Activated naive CD4-positive, alpha-beta T cell treated with anti-CD3 and anti-CD28 coated beads, Interleukin-2, amount 50 U/mL, for 72 hours (primary cell): ENCODE measurements at places on chromosomes 3 and 15. TPM values are rescaled to one million over a fixed set of nuclear protein-coding genes. Genes with fewer than 3 reads are reported as not detected.

The RTP4 gene
- total RNA-seq = 3.6 TPM

The SPATA12 gene
- not detected for total RNA-seq

The UROC1 gene
- not detected for total RNA-seq

The STARD9 gene
- 6.5 TPM for total RNA-seq

The GOLGA8J gene
- 0.41 TPM for total RNA-seq

The ONECUT1 gene
- total RNA-seq = not detected

The AMIGO3 gene
- total RNA-seq = not detected

The TNFSF10 gene
- total RNA-seq = 99.9 TPM

- DNase-seq = no peak
Observed at GRCh38 chr3:50660386-50660785, 14.3 kb upstream of the DOCK3 start.

GRCh38 chr15:101332061-101332467 is 37.0 kb upstream of the SNRPA1 start:
- peak; percentile 54 for DNase-seq

DNA sequence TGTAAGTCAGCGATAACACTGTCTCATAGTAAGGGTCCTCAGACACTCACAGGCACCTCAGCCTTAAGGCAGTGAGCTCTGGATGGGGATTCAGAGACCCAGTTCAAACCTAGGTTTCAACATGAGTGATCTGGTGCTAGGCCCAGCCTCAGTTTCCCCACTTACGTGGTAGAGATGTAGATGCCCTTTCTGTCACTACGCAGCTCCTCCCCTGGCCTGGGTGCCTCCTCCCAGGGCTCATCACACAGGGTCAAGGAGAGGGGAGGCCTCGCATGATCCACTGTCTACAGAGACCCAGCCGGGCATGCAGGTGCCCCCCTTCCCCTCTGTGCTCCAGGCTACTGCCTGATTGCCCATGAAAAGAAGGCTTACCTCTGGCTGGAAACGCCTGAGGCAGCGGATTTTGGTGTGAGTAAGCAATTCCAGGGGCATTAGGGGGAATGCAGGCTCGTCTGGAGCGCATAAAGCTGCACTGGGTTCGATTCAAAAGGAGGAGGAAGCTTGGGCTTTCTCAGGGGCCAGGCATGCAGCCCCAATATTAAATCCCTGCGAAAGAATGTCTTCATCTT is 69.8 kb upstream of the ANKRD34C start:
- DNase-seq = no peak

- DNase-seq = no peak
Observed at GRCh38 chr3:39937874-39938273, 128.5 kb downstream of the MYRIP start.

- DNase-seq = no peak
Observed at GRCh38 chr15:92050220-92050898, 196.9 kb downstream of the SLCO3A1 start.

DNA sequence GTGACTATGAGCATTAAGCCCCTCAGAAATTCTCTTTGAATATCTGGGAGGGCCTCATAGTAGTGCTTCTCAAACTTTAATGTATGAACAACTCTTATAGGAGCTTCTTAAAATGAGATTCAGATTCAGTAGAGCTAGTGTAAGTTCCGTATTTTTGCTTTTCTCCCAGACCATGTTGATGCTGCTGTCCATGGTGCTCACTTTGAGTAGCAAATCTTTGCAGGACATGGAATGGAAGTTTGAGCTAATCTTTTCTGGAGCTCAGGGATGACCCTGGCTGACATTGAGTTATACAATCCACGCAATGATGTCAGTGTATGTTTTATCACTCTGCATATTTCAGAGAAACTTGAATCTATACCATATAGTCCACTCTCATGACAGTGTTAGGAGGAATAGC is 134.2 kb downstream of the OTOL1 start:
- no peak for DNase-seq

DNA sequence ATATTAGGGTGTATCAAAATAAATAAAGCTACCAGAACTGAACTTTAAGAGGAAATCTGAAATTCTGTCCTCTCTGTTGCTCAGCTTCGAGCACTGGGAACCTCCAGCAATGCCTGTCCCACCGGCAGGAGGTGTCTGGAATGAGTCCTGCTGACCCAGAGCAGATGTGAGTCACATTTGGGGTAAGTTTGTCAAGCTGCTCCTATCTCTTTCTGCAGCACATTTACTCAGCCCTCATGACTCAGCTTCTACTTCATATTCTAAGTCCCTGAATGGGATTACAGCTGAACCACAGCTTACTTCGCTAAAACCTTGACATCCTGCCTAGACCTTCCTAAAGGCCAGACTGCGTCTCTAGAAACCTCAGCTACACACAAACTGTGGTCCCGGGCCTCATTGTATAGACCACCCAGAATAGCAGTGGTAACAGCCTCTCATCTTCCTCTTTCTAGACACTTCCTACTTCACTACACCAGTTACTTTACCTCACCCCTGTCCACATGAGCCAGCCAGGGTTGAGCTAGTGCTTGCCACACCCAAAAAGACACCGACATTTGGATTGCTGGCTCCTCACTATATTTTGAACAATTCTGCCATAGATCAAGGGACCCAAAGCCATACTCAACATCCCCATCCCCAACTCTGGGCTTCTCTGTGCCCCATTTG is 109.6 kb upstream of the TMCO5A start:
- DNase-seq = no peak

GRCh38 chr3:58537412-58538301 is 667 bp upstream of the ACOX2 start:
- DNase-seq = no peak

- no peak for DNase-seq
Observed at GRCh38 chr15:60576515-60576914, 97.6 kb upstream of the ICE2 start.

GRCh38 chr3:53239800-53240199 is 16.0 kb downstream of the TKT start:
- DNase-seq = no peak

DNA sequence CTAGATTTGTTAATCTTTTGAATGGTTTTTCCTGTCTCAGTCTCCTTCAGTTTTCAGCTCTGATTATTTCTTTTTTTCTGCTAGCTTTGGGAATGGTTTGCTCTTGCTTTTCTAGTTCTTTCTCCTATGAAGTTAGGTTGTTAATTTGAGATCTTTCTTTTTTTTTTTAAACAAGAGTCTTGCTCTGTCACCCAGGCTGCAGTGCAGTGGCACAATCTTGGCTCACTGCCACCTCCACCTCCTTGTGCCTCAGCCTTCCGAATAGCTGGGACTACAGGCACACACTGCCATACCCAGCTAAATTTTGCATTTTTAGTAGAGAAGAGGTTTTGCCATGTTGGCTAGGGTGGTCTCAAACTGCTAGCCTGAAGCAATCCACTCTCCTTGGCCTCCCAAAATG is 56.7 kb downstream of the UQCC5 start:
- DNase-seq = no peak

GRCh38 chr3:171142985-171143384 is 116.5 kb upstream of the SLC2A2 start:
- DNase-seq = no peak

GRCh38 chr15:48963524-48964113 is at the start of gene SHC4:
TSS of gene SHC4 (minus strand) at chr15:48963919. CDS start at chr15:48963015, 904 bp downstream.
- DNase-seq = no peak

DNA sequence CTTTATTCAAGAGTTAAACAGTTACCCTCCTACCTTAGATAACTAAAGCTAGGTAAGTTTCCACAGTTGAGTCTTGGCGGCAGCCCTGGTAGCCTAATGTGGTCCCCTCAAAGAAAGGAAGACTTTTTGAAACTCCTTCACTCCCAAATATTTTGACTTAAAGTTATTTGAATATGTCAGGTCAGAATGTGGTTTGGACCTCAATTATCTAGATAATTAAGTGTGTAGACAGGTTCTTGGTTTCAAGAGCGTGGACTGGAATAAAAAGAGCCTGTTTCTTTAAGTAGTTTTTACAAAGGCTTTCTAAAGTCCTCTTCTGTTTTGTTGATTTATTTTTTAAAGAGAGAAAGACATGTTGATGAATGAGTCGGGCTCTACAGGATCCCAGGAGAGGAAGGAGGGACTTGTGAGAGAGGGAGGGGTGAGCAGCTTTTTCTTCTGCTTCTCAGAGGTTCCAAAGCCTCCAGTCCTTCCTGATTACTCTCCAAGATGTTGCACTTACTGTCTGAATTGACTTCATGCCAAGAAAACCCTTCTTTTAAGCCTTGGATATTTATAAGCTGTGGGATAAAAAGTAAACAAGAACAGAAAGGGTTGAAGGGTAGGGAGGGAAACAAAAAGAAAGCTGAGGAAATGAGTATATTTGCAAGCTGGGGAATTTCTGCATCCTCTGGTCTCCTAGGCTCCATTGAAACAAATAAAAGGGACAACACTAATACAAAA is 457.4 kb downstream of the IGSF11 start:
- no peak for DNase-seq

- DNase-seq = no peak
Observed at GRCh38 chr15:56460071-56460470, 4.9 kb downstream of the MNS1 start.

GRCh38 chr3:69774029-69774428 is 34.8 kb downstream of the MITF start:
- DNase-seq = no peak

- DNase-seq = peak; percentile 57
Observed at GRCh38 chr15:99450896-99451358, 114.9 kb upstream of the MEF2A start.
